ENCODE measurements at places on chromosomes 12 and 14.
A peak's percentile ranks its signal among the peaks of the same experiment; 100 is the strongest.

DNA sequence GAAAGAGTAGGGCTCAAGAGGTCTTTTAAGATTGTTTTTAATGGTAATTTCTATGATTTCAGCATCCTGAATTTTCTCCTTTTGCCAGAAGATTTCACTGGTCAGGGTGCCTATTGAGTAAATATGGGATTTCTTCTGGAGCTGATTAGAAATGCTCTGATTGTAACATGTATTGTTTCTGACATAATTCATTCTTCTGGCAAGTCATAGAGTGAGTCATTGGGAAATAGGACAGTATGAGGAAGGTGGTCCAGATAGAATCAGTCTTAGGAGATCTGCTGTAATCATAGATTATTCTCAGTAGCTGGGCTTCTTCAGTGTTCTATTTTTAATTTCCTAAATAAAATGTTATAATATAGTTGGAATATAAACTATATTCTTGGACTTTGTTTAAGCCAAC lies 182.0 kb upstream of the NAV3 start:
- ATAC-seq, result no peak

GRCh38 chr14:56131004-56131864 lies 13.0 kb downstream of the PELI2 start:
- peak; percentile 80 for ATAC-seq

GRCh38 chr14:63896278-63896720 lies 43.5 kb downstream of the SYNE2 start:
- no peak for ATAC-seq

GRCh38 chr14:94028450-94028826 lies 2.3 kb downstream of the OTUB2 start:
- ATAC-seq, result peak; percentile 68

- no peak for ATAC-seq
These were observed 79.7 kb downstream of the DUSP16 start for GRCh38 chr12:12482959-12483358.

GRCh38 chr12:74608231-74608775 lies 70.7 kb downstream of the ATXN7L3B start:
- no peak for ATAC-seq

GRCh38 chr14:25048170-25049016 lies 1.6 kb downstream of the STXBP6 start:
- no peak for ATAC-seq

- ATAC-seq, result no peak
These were observed 102.9 kb downstream of the CCER1 start for GRCh38 chr12:90851800-90852718.

DNA sequence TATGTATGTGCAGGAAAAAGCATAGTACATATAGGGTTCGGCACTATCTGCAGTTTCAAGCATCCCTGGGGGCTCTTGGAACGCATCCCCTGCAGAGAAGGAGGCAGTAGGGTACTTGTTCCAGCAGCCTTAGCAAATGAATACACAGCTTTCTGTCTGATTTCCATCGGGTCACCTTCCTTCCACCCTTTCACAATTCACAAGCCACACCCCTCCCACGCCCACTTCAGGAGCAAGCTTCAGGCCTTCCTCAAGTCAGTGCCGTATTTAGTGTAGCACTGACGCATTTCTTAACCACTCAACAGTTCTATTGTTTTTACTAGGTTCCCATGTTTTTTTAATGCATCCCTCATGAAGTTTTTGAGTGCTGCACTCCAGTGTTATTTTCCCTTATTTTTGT lies 64.2 kb downstream of the CLMN start:
- ATAC-seq, result no peak

- ATAC-seq, result no peak
These were observed 20.3 kb downstream of the TTC6 start for GRCh38 chr14:37615582-37616289.

DNA sequence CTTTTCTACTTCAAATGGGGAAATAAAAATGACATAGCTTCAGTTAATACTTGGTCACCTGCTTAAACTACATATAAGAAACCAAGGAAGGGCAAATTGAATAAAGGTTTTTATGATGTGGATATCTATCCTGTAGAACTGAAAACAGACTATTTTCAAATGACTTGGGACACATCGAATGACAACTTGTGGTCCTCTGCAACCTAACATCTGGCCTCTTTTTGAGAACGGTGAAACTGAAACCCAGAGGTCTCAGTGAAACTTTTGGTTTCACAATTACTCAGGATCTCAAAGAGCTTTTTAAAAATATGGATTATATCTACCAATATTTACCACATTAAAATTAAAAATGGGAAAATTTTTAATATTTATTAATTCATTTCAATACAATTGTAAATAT lies 65.2 kb downstream of the PPP2R5E start:
- ATAC-seq, result peak; percentile 92

DNA sequence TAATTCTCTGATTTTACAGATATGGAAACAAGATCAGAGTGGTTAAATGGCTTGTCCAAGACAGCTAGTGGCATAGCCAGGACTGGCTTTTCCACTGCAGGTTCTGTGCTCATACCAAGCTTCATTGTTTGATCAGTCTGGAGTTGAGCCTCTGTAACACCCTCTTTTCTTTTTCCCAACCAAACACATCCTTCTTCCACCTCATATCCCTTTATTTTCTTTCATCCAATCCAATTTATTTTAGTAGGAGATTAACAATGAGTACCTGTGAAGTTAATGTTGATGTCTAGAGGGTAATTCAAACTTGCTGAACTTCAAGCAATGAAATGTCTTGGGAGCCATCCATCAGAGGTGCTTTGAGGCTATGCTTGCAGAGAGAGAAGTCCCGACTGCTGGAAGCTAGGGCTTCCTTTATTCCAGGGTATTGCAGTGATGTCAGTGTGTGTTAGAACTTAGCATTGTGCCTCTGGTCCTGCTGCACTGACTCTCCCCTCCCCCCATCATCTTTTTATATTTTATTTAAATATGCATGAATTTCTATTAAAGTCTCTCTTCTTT lies 452.1 kb upstream of the PDE3A start:
- ATAC-seq, result no peak

- peak; percentile 39 for ATAC-seq
These were observed 42.8 kb downstream of the KDM2B start for GRCh38 chr12:121537814-121538698.

- ATAC-seq, result no peak
These were observed 65.7 kb downstream of the WNK1 start for GRCh38 chr12:817941-818600.

DNA sequence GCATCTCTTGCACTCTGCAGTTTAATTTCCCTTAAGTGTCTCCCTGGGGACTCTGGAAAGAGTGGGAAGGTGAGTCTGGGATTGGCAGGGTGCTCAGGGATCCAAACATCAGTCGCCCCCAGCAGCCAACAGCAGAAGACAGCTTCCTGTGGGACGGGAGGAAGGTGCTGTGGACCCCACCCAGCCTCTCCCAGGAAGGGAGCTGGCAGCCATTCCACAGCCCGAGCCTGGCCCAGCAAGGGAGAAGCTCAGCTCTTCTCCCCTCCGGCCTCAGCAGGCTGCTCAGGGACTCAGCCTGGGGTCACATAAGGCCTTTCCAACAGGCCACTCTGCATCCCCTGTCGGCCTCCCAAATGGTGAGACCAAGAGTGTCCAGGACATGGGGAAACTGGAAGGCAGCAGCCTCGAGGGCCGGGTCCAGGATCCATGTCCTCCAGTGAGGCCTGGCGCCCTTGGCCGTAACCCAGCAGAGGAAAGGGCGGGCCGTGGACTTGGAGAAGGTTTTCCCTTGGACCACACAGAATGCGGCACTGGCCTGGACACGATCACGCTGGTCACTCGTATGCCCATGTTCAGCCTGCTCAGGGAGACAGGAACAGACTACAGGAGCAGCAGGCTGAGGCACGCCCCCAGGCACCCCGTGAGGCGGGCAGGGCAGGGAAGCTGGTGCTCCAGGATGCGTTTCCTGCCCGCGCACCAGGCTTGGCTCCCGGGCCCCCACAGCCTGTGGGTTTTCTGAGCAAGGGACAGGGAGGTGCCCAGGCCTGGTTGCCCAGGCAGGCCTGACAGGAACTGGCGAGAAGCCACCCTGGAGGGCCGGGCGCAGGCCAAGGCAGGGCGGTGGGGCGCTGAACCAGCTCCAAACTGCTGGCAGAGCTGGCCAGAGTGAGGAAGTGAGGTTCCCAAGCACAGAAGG lies 3.5 kb downstream of the XRCC3 start:
- ATAC-seq, result no peak

GRCh38 chr14:105180592-105181548 lies at the start of gene NUDT14:
TSS of gene NUDT14 (minus strand) at chr14:105181312. CDS start at chr14:105181209, 103 bp downstream.
- peak; percentile 91 for ATAC-seq

DNA sequence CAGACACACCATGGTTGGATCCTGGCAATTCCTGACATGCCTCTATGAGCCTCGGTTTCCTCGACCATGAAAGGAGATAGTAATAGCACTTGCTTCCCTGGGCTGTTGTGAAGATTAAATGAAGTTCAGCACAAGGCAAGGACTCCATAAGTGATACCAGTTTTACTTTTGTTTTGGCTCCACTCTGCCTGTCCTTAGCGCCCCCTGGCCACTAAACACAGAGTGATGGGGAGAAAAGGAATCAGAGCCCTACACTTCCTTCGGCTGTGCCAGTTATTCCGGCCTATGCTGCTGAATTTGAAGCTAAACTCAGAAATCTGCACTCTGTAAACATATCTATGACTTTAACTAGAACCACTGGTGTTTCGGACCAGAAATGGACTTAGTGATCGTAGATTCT lies 173.8 kb downstream of the C12orf75 start:
- no peak for ATAC-seq

DNA sequence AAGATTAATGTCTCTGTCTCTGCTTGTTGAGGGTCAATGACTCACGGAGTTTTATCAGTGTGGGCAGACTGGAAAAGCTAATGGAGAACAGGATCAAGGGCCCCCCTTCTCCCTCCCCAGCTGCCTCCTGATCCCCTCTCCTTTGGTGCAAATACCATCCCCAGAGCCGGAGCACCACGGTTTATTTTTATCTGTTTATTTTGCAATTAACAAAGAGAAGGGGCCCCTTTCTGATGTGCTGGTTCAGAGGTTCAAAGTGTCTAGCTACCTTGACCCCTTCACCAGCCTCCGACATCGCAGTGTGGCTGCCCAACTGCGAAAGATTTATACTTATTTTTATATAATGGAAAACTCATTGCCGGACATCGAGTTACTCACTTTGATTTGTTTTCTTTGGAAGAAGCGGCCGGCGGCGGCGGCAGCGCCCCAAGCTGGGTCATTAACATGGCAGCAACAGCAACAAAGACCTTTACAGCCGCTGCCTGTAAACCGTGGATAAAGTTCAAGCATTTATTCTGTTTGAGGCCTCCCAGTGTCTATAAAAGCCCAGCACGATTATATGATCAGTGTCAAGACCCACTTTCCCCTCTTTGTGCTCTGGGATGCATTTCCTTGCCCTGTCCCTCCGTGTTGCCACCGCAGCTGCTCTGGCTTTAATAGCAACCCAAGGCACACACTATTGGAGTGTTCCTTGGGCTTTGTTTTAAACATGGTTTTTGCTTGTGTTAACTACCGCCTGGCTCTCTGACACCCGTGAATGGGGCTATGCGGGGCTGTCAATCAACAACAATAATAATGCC lies 47.4 kb upstream of the PARP11 start:
- no peak for ATAC-seq

GRCh38 chr14:92649934-92650545 lies 98.4 kb downstream of the LGMN start:
- no peak for ATAC-seq

DNA sequence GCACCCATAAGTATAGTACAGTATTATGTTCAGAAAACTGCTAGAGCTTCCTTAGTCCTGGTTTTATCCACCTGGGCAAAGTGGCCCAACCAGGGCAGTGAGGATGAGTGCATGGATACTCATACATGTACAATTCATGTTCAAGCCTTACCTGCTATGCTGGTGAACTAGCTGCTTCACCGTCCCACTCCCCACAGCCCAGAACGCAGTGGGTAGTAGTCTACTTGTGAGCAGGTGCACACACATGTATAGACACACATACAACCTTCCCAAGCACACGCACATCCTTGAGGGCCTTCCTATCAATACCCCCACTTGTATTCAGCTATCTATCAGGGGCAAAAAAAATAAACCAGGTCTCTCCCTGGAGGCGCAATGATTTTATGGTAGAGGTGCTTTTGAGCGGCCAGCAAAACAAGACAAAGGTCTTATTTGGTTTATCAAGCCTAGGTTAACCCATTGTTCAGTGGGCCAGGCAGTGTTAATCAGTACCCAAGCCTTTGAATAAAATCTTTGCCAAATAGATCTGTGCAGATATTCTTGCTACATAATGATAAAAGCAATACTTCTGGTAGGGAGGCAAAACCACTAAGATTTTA lies 69.8 kb downstream of the ZFP36L1 start:
- no peak for ATAC-seq

GRCh38 chr12:1644534-1645438 lies 15.8 kb downstream of the WNT5B start:
- no peak for ATAC-seq

DNA sequence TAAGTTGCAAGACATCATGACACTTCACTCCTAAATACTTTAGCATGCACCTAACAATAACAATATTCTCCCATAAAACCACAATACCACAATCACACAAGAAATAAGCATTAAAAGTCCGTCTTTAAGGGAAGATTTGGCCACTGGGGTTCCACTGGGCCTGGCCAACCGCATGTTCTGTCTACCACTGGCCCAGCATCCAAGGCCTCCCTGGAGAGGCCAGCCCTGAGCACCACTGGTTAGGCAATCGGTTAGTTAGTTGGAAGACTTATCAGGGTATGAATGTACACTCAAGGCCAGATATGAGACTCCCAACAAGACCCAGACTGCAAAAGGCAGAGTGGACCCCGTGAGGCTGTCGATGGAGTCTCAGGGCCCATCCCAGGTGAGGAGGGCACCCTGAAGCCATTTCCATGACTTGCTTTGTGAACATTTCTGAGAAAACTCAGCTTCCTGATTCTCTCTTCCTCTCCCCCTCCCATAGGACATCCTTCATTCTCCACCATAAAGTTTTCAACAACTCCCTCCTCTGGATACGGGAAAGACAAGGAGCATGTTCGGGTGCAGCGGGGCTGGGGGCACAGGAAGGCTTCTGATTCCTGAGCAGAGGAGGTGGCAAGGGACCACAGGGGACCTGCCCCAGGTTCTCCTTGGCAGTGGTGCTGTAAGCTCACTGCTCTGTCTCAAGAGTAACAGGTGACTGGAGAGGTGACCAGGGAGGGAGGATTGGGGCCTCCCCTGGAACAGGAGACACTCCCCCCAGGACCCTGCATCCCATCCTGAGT lies 5.9 kb downstream of the PXN start:
- no peak for ATAC-seq

DNA sequence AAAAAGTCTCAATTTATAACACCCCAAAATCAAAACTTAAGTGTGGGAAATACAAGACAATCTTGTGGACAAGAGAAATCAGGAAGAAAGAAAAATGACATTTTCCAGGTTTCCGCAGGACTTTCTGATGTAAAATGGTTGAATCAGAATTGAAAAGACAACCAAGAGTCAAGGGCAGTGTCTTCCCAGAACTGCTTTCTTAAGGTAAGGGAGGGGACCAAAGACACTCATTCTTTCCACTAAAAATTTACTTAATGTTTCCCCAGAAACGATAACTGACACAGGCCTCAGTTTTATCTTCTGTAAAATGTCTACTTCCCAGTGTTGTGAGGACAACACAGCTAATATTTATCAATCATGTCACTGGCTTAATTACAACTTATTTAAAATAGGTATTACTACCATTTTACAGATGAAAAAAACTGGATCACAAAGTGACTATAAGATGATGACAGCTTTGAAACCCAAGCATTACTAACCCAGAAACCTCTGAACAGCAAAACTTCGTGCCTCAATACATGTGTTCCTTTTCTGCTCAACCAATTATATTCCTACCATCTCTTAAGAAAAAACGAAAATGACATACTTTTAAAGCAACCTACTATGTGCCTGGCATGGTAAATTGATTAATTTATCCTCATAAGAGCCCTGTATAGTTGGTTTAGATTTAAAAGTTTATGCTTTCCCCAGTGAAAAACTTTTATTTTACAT lies 4.6 kb downstream of the SINHCAF start:
- peak; percentile 34 for ATAC-seq
